CD4-positive, alpha-beta T cell treated with Interleukin-17A for 1 hour (primary cell): ENCODE measurements at places on chromosomes 12 and 14.

DNA sequence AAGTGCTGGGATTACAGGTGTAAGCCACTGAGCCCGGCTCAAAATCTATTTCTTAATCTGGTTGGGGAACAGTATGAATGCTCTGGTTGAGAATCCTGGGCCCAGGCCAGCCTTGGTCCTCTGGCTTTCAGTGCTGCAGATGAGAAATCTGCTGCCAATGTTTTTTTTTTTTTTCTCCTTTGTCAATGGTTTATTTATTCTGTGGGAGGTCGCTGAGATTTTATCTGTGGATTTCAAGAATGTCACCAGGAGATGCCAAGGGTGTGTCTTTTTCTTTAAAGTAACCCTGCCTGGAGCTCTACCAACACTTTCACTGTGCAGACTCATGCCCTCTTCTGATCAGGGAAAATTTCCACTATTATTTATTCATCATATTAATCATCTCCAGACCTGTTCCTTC is 3.6 kb downstream of the SLC25A29 start:
- no peak for DNase-seq

DNA sequence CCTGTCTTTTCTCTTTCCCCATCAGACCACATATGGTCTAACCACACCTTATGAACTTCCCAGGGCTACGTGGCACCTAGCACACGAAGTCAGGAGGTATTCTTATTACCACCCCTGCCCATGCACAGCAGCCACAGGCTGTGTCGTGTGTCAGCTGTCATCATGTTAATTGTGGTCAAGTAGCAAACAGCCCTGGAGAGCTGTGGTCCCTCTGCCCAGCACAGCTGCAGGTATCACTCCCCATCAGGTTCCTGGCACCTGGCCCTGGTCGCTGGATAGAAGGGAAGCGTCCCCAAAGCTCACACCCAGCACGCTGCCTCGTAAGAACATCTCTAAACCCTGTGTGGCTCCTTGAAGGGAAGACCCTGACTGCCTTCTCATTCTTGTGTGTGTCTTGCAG is 45.4 kb downstream of the CLMN start:
- DNase-seq, result no peak

DNA sequence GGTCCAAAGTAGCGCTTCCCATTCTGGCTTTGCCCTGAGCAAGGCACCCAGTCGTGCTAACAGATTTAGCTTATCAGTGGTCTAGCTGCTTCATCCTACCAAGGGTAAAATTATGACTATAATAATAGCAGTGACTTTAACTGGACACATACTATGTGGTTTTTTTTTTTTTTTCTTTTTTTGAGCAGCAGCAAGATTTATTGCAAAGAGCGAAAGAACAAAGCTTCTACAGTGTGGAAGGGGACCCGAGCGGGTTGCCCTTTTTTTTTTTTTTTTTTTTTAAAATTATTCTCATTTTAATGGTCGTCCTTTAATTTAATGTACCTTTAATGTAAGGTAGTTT is 505 bp downstream of the HELB start:
- DNase-seq, result no peak

GRCh38 chr14:71932229-71932981 is at the start of gene RGS6:
TSS of gene RGS6 (plus strand) at chr14:71932429.
- DNase-seq, result no peak

DNA sequence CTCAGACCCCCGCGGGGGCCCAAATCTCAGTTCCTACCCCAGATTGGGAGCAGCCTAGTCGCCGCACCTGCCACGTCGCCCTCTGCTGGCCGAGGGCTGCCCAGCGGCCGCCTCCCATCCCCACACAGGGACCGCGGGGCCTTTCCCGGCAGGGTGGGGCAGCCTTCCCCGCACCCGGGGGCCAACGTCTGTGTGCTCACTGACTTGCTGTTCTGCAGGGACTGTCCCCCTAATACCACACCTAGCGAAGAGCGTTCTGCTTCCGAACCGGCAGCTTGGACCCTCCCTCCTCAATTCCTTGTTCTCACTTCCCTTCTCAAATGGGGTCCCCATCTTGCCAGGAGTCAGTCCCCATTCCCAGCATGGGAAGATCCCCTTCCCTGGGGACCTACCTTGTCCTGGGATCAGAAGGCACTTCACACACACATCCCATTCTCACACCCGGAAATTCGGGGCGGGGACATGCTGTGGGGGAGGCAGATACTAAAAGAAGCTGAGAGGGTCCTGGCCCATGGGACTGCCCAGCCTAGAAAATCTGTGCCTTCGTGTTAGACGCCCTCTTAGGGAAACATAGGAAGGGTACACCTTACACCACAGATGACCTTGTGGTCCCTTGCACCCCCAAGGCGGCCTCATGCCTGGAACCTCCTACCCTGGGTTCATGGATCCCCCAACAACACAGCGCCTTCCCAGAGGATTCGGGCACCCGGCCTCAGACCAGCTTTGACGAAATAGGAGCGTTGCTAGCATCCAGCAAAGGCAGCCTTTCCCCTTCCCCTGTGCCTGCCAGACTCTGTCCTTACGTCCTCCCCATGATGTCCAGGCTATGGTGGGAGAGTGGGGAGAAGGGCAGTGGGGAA is 16.4 kb downstream of the ACVRL1 start:
- peak; percentile 53 for DNase-seq

- DNase-seq, result peak; percentile 32
These were observed 20.3 kb downstream of the KDM2B start for GRCh38 chr12:121560392-121561008.

- no peak for DNase-seq
These were observed 223.2 kb upstream of the RTL1 start for GRCh38 chr14:101126731-101127130.

DNA sequence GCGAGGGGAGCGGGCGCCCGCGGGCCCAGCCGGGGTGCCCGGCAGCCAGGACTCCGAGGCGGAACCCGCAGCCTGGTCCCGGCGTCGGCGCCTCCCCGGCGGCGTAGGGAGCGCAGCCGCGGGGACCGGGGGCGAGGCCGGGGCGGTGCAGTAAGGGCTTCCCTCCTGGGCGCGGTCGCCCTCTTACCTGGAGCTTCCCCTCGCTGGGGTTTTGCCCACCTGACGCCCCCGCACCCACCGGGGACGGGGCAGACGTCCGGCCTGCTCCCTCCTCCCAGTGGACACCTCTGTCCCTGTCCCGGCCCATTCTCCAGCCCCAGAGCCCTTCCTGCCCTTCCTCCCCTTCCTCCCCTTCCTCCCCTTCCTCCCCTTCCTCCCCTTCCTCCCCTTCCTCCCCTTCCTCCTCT is 413 bp upstream of the TUBA1C start:
- DNase-seq, result no peak

GRCh38 chr12:115912440-115912839 is 365.1 kb downstream of the MED13L start:
- no peak for DNase-seq

GRCh38 chr12:103779410-103780092 is 61.5 kb downstream of the NT5DC3 start:
- no peak for DNase-seq

DNA sequence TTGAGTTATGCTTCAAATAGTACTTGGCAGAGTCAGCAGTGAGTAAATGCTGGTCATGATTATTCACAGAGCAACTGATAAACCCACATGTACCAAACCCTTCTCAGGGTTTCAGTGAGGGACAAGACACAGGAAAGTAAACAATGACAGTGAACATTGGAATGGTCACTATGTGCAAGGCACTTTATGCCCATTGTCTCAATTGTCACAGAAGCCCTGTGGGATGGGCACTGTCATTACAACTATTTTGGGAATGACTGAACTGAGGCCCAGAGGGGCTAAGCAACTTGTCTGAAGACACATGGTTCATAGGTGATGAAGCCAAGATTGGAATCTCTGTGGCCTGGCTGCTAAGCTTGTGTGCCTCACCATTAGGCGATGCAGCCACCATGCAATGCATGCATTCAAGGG is 238.5 kb downstream of the RBM19 start:
- no peak for DNase-seq

- peak; percentile 20 for DNase-seq
These were observed 14.9 kb upstream of the TAC3 start for GRCh38 chr12:57031138-57031725.

DNA sequence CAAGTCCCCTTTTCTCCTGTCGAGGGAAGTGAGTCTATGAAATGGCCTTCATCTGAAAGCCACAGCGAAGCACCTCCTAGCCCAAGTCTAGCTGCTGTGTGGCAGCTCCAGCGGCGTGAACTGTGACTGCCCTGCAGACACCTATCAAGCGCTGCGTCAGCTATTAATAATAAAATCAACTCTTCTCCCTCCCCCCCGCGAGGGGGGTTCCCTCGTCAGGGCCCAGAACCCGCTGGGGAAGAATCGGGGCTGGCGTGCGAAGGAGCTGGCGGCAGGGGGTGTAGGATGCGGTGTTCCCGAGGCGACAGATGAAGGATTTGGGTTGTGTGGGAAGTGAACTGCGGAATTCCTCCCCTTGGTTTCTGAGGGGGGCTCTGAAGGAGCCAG is 662 bp upstream of the ATP2A2 start:
- peak; percentile 73 for DNase-seq

DNA sequence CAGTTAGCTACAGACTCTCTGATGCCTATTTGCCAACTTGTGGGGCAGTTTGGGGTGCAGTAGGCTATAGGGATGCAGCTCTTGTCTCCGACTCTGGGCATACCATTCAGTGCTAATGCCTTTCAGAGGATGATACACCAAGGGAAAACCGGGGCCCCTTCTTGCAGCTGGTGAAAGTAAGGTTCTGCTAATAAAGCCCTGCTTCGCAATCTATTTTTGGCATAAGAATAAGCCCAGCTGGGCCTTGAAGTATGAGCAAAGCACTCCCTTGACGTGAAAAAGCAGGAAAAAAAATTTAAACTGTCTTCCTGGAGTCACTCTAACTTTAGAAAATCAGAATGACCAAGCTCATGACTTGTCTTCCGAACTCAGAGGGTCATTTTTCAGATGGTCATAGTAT is 124.1 kb upstream of the RBM19 start:
- DNase-seq, result no peak

GRCh38 chr12:52426034-52426433 is 8.1 kb downstream of the KRT75 start:
- no peak for DNase-seq

DNA sequence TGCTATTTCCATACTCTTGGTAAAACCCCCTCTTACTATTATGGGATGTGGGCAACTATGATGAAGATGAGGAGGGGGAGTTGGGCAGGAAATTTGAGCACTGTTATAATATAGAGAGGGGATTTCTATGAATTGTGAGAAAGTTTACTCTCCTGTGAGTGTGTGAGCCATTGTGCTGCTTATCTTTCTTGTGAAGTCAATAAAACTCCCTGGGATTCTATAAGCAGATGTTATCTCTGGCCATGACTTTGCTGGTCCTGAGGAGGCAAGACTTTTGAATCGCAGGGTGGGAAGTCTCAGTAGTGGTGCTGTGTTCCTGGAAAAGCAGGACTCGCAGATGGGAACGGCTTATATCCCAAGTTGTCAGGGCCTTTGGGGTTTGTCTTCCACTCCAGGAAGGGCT is 62.2 kb downstream of the EMP1 start:
- DNase-seq, result no peak

DNA sequence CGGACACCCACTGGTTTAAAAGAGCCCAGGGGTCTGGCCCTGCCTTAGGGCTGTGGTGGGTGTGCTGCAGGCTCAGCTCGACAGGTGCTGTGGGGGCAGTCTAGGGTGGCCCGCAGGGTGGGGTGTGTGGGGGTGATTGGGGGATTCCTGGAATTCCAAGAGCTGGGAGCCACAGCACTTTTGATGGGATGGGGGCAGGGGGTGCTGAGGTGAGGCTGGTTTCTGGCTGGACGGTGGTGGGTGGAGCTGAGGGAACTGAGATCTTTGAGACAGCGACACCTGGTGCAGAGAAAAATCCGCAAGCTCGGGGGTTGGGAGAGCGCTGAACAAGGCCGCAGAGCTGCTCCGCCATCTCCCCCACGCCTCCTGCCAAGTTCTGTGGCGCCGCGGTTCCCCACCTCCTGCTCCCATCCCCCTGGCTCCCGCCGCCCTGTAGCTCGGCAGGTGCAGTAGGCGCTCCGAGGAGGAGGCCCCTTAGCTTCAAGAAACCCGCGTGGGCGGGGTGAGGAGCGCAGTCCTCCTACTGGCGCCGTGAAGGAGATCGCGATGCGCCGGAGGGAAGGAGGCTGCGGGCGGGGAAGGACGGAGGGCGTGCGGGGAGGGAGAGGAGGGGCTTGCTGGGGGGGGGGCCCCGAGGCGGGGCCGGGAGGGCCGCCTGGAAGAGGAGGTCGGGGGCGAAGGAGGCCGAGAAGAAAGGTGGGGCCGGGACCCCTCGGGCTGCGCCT is 1.3 kb upstream of the TEDC1 start:
- peak; percentile 92 for DNase-seq

DNA sequence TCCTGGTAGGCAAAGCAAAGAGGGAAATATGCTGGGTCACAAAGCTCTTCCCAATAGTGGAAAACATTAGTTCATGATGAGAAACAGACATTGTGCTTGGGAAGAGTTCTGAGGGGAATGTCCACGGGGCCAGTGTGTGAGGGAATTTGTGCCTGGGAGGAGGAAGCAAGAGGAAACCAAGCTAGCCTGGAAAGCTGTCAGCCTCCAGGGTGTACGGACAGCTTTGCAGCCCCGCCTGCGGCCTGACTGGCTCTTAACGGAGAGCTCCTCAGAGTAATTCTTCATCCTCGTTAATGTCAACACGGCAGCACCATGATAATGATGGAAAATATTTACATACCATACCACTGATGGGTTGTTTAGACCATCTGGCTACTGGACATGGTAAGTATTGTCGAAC is 32.4 kb downstream of the PITPNM2 start:
- no peak for DNase-seq
